Stimulated activated memory B cell treated with anti-CD40 and anti-IgM and Interleukin-4, amounts not matched to agents 10 μg/mL and 1 μg/mL and 100 μg/mL, for 72 hours (primary cell): ENCODE measurements at places on chromosomes 3 and 15.

- ATAC-seq, result peak; percentile 50
These were observed 856 bp downstream of the TMEM40 start for GRCh38 chr3:12758025-12758781.

DNA sequence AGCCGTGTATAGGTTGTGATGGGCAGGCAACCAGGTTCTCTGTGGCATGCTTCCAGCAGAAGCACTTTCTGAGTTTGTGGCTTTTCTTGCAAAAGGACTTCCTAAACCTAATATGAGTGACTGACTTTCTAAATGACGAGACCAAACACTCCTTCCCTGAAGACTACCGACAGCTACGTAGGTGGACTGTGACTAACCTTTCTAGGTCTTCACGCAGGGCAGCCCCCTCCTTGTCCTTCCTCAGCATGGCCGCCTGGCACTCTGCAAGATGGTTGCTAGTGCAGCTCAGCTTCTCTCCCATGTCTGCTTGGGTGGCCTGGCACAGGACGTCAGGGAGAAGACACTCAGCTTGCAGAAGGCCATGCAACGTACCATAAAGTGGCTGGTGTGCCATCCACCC lies 20.9 kb downstream of the CXCR6 start:
- ATAC-seq, result peak; percentile 94

GRCh38 chr15:72783640-72784455 lies at the start of gene ADPGK:
Gene ADPGK, minus strand, starts transcription at chr15:72783758. Its CDS starts 67 bp downstream, at chr15:72783691.
- peak; percentile 93 for ATAC-seq

DNA sequence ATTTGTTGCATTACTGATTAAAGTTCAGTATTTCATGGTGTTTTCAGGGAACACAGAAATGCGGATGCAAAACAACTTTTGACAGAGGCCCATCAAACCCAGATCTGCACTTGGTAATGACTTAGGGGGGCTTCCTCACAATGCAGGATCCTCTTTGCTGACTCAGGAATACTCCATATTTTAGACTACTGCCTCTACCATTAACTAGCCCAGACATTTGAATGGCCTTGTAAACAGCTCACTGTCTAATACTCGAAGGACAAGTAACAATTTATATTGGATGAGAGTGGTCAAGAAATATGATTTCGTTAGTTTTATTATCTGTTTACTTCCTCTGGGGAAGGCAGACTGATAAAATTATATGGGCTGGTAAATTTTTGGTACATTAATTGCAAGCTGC lies 9.0 kb upstream of the KIF23 start:
- ATAC-seq, result no peak

DNA sequence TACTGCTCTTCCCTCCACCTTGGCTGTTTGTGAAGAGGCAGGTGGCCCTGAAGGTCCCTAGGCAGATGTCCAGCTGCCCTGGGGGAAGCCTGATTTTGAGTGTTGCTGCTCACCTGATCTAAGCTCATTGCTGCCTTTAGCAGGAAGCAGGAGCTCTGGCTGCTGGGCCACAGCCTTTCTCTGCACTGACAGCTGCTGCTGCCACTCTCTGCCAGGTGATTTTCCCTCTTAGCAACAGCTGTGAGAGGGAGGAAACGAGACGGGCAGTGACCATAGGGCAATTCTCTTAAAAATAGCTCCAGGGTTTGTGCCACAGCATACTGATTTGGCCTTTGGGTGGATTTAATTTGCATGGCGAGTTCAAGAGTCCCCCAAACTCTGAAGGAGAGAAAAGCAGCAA lies 415.8 kb upstream of the SEMA6D start:
- ATAC-seq, result no peak

GRCh38 chr3:36796161-36796560 lies 31.8 kb upstream of the DCLK3 start:
- ATAC-seq, result no peak

DNA sequence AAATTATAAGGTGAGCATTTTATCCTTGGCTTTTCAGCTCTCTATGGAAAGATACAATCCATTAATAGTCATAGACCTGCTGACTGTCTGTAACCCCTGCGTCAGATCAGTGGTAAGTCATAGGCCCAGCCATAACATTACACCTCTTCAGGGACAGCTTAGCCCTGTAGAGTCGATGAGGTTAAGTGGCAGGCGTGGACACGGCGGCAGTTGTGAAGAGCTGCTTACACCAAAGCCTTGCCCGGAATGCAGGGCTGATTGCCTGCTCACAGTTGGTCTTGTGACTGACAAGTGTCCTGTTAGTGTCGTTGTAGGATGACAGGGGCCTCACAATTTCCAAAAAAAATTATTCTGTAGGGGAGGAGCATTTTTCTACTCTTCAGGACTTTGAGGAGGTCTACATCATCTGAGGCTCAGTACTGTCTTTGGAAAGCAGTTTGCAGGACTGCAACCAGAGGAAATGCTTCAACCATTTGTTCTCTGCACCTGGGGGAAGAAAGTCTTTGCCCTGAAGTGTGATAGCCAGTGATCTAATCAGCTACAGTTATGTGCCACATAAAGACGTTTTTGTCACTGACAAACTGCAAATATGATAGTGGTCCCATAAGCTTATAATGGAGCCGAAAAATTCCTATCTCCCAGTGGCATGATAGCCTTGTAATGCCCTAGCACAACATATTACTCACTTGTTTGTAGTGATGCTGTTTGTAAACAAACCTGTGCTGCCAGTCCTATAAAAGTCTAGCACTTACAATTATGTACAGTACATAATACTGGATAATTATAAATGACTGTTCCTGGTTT lies 14.9 kb upstream of the SELENOT start:
- no peak for ATAC-seq

GRCh38 chr3:98545940-98546339 lies 14.2 kb downstream of the GPR15 start:
- peak; percentile 67 for ATAC-seq

DNA sequence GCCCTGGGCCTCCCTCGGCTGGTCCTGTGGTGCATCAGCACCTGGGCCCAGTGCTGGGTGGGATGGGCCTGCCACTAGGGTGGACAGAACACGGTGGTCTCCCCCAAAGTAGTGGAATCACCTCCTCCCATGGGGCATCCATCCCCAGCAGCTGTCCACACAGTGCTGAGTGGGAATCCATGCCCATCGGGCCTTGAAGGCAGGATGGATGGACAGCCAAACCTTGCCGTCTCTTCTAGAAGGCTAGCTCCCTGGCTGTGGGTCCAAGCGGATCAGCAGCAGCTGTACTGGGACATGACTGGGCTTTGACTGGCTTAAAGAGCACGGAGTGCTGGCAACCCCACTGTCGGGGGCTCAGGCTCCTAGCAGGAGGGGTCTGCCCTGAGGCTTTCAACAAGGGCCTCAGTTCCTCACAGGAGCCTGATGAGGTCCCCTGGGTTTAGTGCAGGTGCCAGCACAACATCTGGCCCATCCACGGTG lies 123.9 kb downstream of the DNAJB8 start:
- ATAC-seq, result no peak

DNA sequence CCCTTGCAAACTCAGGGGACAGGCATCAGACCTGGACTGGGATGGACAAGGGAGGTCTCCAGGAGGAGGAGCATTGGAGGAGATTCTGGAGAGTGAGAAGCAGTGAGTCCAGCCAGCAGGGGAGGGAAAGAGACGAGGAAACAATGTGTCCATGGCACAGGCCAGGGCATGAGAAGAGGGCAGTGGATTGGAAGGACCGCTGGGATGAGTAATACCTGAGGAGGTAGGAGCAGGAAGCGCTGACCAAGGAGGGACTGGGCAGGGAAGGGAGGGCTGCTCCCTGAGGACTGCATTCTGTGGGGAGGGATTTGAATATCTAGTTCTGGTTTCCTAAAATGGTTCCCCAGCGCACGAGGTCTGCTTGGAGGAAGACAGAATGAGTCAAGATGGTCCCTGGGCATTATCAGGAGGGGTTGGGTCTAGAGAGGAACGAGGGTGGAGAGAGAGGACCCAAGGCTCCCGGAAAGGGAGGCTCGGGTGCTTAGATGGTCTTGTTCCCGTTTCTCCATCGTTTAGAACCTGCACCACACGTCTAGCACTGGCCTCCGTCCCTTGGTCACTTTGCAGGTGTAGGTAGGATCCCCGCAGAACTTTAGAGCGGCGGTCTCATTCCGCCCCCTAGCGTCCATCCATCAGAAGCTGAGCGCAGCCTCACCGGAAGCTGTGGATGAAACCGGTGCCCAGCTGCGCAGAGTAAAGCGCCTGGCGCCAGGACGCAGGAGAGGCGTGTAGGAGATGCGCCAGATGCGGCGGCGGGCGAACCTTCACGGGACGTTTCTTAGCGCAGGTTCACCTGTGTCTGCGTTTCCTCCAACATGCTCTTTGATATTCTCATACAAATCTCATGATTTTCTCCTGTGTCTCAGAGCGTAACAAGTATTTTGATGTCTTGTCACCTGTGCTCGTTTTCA lies 190.7 kb upstream of the NDN start:
- ATAC-seq, result peak; percentile 36

DNA sequence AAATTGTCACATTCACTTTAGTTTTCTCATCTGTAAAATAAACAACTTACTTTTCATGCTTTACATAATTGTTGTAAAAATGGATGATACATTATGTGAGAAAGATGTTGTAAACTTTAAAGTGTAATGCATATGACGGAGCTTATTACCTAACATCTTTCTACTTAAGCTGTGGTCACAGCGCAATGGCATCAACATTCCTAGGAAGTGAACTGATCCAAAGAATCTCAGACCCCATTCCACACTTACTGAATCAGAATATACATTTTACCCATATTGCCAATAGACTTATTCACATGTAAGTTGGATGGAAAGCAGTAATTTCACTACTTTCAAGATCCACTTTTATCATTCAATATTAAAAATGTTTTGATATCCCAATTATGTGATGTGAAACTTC lies 497.5 kb downstream of the FGF12 start:
- ATAC-seq, result no peak

GRCh38 chr3:131386429-131387165 lies 5.0 kb downstream of the NUDT16 start:
- peak; percentile 12 for ATAC-seq

GRCh38 chr15:56752986-56753385 lies 19.7 kb upstream of the ZNF280D start:
- no peak for ATAC-seq

- no peak for ATAC-seq
These were observed 17.7 kb upstream of the PRR23E start for GRCh38 chr3:127175272-127175671.

- no peak for ATAC-seq
These were observed 30.1 kb downstream of the PLA2G4D start for GRCh38 chr15:42064271-42064670.

- no peak for ATAC-seq
These were observed 357.7 kb downstream of the OTOL1 start for GRCh38 chr3:161854232-161854771.

GRCh38 chr3:90034038-90034437 lies 926.6 kb downstream of the EPHA3 start:
- ATAC-seq, result no peak

GRCh38 chr15:94509259-94509658 lies 277.9 kb downstream of the MCTP2 start:
- no peak for ATAC-seq

DNA sequence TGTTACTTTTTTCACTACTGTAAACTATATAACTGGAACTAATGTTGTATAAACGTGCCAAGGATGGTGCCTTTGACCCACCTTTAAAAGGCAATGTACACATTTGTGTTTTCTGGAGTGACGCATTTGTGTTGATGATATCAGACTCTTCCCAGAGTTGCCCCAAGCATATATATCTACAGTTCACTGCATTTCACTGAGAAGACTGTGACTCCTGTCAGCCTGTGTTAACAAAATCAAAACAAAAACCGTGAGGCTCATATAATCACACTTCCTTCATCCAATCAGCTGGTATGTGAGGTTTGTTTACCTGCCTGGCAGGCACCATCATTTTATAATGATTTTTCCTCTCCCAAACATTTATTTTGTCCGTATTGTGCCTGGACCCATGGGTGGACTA lies 117.6 kb upstream of the ROBO1 start:
- no peak for ATAC-seq

DNA sequence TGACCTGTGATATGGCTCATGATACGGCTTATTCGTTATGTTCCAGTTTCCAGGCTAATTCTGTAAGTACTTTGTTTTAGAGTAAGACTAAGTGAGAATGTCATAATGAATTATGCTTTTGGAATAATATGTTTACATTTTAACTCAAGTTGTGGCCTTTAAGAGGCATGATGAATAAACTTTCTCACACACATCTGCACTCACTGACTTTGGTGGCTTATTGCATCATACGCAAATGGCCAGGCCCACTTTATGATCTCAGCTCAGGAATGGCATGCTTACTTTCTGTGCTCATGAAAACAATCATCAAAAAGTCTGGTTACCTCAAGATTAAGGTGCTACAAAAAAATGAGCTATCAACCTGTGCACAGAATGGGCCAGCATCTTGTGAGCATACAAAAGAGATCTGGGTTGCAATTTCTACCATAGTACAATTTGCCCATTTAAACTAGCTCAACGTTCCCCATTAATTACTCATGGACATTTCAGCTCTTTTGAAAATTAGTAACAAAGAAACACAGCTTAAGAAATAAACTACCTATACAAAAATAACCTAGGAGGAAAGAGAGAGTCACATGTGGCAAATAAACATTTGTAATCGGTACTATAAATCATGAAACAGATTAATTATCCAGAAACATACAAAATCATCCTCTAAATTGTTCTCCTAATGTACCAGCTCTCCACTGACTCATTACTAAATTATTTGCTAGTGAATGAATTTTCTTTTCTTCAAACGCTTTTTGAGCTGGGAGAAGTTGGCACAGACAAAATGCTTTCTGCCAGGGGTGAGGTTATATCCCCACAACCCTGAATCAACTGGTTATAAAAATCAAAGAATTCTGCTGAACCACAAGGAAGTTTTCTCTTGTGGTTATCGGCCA lies 439.0 kb upstream of the ADAMTS9 start:
- ATAC-seq, result no peak

DNA sequence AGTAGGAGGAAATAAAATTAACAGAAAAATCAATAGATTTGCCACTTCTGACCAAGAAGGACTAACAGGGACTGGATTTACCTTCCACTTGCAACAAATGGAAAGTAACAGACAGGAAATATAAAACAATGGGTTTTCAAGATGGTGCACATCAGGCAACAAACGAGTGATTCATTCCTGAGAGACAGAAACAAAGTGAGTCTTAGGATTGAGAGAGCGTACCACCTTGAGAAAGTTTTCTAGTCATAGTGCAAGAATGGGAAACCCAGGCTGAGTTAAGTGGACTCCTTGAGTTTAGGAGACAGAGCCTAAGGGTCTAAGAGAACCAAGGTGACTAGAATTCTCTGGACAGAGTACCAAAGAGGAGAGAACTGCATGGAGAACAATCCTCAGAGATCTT lies 101.7 kb downstream of the PPP2R3A start:
- ATAC-seq, result peak; percentile 39

DNA sequence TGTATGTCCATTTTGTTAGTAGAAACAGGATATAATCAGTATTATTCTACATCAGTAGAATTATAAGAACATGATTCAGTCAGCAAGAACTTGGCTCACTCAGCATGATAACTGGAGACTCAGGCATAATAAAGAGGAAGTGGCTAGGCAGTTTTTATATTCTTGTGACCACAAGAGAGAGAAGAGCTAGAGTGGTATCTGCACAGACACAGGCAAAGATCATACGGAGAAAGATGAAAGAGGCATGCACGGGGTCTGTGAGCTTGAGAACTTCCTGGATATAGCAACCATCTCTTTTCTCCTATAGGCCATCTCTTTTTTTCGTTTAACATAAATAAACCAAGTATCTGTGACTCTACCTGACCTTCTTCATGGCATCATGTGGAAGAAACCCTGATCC lies 46.8 kb downstream of the MYO5A start:
- ATAC-seq, result peak; percentile 100

GRCh38 chr3:43540624-43541023 lies 81.2 kb downstream of the ANO10 start:
- ATAC-seq, result no peak
